ENCODE measurements at places on chromosomes 5 and 9.

DNA sequence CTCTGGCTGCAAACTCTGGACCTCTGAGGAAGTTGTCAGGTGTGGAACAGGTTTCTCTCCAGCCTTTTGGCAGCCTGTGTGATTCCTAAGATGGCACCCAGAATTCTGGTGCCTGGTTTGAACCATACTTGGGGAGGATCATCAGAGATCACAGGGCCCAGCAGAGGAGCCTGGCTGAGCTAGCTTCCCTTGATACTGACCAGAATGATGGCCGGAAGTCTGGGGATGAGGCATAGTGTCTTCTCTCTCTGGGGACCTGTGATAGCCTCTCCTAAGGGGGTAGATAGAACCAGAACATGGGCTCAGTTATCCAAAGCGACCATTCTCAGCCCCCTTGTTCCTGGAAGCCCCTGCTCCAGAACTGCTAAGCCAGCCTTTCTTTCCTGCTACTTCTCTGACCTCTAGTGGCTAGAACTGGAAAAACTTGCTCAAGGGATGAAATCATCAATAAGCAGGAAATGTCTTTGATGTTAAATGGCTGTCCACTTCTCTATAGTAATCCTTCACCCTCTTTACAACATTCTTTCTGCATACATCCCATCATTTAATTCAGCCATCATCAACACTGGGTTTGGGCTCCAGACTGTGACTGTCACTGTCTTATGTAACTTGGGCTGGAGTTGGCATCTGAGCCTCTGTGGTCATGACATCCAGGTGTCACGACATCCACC is 55.1 kb downstream of the C9orf152 start:
- DNase-seq = peak; percentile 48

GRCh38 chr9:98572054-98572627 is 136.6 kb downstream of the GABBR2 start:
- no peak for DNase-seq

GRCh38 chr9:94881023-94881422 is 154.5 kb downstream of the AOPEP start:
- no peak for DNase-seq

DNA sequence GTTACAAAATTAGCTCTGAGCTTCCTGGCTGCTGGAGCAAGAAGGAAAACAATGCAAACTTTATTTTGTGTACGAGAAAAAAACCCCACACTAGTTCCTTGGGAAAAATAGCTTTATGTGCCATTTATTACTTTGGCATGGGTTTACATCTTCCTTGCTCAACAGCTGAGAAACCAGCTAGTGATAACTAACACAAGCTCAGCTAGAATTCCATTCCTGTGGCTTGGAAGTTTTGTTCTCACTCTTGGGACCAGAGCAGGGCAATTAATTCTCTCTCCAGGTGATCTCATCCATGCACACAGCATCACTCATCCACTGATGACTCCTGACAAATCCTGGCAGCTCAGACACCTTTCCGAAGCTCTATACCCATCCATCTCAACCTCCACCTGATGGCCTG is 104.1 kb downstream of the CRB2 start:
- DNase-seq = no peak

Data from HuH-7 (cell line).